ENCODE measurements at places on chromosomes 12 and 14.
A peak's percentile ranks its signal among the peaks of the same experiment; 100 is the strongest.

- no peak for DNase-seq
Measured at GRCh38 chr14:72013721-72014345, 81.6 kb downstream of the RGS6 start.

DNA sequence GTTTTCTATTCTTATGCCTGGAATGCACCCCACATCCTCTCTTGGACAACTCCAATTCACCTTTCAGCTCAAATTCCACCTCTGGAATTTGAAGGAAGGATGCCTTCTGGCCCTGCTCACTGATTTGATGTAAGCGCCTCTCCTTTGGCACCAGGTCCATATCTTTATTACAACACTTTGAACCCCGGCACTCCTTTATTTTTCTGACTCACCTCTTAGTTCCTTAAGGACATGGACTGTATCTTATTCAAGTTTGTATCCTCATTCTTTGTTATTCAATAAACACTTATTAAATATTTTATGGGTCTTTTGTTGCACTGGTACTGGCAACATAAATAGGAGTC lies 3.1 kb downstream of the GALC start:
- no peak for DNase-seq

DNA sequence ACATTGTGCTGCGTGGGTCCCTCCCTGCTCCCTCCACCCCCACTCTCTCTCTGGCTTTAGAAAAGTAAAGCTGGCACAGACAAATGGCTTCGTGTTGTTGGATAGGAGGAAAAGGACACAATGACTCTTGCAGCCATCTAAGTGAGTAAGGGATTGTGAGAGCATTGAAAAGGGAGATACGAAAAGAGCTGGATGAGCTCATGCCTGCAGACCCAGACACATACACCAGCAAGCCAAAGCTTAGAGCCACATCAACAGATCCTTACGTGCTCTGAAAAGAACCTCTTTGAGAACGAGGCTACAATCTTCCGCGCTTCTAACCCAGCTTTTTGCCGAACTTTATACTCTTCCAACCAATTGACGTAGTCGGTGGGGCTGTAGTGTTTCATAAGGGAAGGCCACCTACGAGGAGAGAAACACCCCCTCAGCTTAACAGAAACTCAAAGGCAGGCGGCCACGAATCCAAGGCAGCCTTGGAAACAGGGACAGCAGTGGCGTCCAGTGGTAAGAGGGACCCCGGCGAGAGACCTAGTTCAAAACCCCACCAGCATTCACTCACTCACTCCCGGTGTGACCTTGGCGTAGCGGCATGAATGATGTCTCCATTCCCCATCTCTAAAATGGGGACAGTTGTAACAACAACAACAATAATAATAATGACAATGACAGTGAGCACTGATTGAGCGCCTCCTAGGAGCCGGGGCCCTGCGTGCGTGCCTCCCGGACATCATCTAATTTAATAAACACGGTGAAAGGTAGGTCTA lies 1.1 kb downstream of the FBXO21 start:
- DNase-seq: no peak

DNA sequence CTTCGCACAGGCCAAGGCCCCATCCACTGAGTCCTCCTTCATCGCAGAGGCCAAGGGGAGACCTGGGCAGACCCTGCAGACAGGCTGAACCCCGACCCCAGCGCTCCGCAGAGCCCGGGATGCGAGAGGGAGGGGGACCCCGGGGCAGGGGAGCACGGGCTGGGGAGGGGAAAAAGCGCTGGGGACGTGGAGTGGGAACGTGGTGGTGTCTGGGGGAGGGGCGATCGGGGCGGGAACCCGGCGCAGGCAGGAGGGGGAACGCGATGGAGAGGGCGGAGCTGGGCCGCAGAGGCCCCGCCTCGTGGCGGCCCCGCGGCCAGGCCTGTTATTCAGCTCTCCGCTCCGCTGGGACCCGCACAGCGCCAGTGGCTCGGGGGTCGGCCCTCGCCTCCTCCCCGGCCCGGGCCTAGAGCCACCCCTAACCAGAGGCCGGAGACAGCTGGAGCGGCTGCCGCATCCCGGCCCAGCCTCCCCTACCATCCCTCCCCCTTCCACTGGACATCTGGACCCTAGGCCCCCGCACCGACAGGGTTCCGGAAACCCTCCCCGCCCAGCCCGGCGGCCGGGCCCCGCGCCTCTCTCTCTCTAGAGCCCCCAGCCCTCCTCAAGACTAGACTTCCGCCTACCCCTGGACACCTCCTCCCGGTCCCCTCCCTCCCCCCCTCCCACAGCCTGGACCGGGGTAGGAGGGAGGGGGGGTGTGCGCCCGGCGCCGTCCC lies at the start of gene ARHGEF25:
Gene ARHGEF25, plus strand, starts transcription at position 328 of the 719 bp plus-strand sequence. CDS start 460 bp downstream, outside the sequence.
- no peak for DNase-seq

GRCh38 chr14:53113989-53114388 lies 39.1 kb downstream of the DDHD1 start:
- DNase-seq: no peak

DNA sequence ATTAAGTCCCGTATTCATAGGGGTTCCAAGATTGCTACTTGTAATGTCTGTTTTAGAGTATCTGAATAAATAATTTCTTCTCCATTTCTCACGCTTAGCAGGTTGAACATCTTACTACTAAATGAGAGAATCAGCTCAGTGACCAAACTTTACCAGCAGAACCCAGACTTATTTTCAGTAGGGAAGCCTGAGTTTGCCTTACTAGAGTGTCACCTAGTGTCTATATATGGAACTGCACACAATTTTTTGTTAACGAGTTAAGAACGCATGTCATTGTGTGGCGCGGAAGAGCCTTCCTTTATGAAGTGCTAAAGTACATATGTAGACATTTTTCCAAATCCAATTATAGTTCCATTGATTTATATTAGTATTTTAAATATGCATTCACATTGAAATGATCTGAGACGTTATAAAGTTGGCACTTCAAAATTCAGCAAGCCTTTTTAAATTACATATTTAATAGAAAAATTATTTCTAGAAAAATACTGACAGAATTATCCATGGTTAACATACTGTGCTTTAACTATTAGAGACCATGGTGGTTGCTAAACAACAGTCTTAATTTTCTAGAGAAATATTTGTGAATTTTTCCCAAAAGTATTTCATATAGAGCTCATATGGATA lies 88.3 kb downstream of the RPS29 start:
- peak; percentile 62 for DNase-seq

DNA sequence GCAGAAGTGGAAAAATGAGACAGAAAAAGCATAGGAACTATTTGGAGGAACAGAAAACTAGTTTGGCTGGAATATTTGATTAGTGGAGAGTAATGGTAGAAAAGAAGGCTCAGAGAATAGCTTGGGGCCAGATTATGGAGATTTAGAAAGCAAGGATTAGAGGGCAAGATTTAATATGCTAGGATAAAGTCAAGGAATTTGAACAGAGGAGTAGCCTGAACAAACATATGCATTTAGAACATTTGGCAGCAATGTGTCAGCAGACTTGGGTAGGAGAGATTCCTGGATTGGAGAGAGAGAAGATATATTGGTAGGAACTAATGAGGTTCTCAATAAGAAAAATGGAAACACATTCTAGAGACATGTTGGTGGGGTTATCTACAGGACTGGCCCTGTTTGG lies 229.2 kb upstream of the PKP2 start:
- no peak for DNase-seq

- DNase-seq: no peak
Measured at GRCh38 chr12:118368821-118369220, 3.9 kb downstream of the TAOK3 start.

Data from Panc1 (cell line).